ENCODE measurements at places on chromosomes 12 and 14.

- no peak for DNase-seq
Observed at GRCh38 chr14:55707365-55707804, 127.4 kb downstream of the KTN1 start.

GRCh38 chr14:58048219-58048618 lies 103.8 kb downstream of the ARMH4 start:
- no peak for DNase-seq

GRCh38 chr14:30058401-30058800 lies 130.8 kb upstream of the PRKD1 start:
- no peak for DNase-seq

- no peak for DNase-seq
Observed at GRCh38 chr12:121719926-121720414, 7.4 kb downstream of the TMEM120B start.

DNA sequence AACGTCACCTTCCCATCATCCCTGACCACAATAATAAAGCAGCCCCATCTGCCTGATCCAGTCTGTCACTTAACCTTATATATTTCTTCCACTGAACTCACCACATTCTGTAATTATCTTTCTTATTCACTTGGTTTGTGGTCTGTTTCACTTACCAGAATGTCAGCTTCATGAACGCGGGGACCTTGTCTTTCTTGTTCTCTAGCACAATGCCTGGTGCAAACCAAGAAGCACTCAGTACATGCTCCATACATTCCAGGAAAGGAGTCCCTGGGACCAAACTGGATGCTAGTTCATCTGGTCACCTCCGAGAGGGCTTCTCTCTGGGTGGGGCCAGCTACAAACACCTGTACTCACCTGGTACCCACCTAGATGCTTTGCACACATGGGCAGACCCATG lies 17.4 kb upstream of the ANKRD33 start:
- no peak for DNase-seq

- no peak for DNase-seq
Observed at GRCh38 chr14:64841121-64841651, 38.5 kb downstream of the SPTB start.

- DNase-seq: no peak
Observed at GRCh38 chr12:102776041-102776440, 141.0 kb downstream of the PAH start.

DNA sequence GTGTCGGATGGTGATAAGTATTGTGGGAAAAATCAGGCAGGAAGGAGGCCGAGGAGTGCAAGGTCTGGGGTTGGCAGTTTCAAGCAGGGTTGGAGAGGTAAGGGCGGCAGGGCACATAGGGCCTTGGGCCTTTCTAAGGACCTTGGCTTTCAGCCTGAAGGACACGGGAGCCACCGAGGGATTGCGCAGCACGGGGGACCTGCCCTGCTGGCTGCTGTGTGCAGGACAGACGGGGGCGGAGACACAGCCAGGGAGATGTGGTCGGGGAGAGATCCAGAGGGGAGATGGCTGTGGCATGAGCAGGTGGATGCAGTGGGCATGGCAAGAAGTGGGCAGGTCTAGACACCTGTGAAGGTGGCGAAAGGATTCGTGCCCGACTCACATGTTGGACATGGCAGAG lies 14.7 kb downstream of the OTUB2 start:
- no peak for DNase-seq

DNA sequence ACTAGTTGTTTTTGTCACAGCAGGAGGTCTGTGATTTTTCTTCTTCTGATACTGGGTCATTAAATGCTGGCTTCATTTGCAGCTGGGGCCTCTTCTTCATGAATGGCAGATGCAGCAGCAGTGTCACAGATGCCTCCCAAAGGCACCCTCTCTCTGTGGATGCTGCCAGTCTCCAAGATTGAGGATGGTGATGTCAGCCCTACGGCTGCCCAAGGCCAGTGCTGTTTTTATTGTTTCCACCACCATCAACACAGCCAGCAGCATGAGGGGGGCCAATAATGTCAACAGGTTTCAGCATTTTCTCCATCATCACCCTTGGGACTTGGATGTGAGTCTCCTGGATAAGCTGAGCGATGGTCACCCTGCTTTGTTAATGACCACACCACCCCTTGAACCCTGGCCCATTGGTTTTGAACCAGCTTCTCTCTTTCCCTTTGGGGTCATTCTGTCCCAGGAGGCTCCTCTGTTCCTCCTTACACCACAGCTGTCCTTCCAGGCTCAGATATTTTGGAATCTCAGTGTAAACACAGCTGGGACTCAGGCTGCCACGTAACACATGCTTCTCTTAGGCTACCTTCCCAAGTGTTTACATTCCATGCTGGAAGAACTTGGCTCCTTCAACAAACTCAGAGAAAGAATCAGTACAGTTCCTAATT lies 151.7 kb upstream of the DDHD1 start:
- DNase-seq: no peak

GRCh38 chr14:36835128-36835527 lies 173.5 kb downstream of the PAX9 start:
- no peak for DNase-seq

DNA sequence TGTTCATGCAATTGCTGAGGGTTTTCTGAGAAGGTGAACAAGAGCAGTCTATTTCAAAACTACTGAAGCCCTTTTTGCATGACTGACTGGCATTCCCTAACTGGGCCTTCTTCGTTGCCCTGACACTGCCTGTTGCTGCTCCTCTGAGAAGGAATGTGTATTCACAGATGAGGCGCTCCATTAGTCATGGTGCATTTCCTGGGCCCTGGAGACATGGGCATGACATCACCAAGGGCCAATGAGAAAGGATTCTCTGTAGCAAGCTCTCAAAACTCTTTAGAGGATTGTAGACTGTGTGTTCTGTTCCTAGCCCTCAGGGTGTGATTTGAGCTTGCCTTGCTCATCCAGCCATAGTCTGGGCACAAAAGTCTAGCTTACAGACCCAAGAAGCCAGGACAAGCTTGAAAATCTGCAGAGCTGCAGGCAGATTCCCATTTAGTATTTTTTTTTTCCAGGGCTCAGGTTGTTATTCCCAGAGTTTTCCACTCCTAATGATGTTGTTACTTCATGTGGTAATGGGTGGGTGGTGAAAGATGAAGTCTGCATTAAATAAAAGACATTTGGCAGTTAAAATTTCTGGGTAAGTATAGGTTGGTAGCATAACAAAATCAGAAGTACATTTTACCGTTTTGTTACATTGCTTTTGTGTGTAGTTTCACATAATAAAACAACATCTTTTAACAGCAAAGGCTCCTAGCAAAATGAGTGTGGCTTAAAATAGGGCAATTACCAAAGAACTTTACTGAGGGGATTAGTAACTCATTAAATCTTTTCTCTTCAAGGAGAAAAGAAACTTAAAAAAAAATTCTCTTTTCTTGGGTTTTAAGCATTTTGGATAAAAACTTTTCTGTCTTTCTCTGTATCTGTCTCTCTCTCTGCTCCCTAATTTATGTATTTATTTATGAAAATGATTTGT lies 318.4 kb downstream of the RAD51B start:
- peak; percentile 72 for DNase-seq

DNA sequence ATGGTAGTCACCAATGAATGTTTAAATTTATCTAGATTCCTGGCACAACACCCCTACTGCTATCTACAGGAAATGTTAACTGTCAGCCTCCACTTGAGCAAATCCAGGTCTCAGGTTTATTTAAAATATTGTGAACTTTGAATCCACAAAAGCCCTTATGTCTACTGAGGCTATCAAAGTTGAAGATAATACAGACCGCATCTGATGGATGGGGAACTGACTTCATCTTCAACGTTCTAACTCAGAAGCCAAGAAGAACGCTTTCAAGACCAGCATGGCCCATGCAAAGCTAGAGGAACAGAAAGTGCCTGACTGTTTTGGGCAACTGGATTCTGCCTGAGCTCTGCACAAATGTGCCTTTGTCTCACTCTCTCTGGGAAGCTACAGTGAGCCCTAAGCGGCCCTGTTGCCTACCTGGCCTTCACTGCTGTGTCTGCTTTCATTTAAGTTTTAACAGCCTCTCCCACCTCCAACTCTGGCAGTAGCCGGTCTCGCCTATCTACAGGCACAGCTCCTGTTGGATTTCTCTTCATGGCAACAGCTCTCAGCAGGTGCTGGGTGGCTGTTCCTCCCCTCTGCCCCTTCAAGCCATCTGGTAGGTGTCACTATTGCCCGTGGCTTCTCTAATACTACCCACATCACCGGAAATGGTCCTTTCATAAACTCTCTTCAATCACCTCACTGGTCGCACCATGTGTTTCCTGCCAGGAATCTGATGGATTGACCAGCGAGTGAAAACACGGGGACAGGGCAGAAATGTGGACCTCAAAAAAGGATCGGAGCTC lies 112.1 kb upstream of the OVCH1 start:
- DNase-seq: no peak

- DNase-seq: peak; percentile 69
Observed at GRCh38 chr12:58919231-58920101, 838 bp downstream of the LRIG3 start.

GRCh38 chr14:62076825-62077605 lies 314.8 kb downstream of the SNAPC1 start:
- no peak for DNase-seq

DNA sequence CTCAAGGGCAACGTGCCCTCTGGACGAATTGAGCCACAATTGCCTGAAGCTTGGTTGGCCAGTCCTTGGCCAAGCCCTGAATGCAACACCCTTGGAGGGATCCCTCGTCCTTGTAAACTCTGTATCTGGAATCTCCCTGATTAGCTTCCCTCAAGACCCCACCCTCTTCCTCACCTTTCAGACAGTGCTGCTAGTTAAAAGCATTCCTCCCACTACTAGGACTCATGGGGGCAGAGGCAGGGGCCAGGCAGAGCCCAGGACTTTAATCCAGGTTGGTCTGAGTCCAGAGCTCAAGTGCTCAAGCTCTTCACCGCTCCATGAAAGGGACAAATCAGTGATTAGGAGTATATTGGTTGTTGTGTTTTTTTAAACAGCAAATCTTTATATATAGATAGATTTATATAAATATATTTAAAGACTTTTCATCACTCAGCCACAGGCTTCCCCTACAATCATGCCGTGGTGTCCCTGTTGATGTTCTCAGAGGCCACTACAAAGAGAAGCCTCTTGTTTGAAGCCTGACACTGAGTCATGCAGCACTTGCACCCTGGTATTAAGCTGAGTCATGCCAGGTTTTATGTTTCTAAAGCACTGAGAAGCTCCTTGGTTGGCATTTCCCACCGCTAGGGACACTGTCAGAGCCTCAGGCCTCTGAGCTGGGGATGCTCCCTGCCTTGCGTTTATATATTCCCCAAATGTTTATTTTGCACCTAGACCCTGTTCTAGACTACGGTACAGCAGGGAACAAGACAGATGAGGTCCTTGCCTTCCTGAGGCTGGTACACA lies 53.8 kb upstream of the GSC start:
- no peak for DNase-seq

DNA sequence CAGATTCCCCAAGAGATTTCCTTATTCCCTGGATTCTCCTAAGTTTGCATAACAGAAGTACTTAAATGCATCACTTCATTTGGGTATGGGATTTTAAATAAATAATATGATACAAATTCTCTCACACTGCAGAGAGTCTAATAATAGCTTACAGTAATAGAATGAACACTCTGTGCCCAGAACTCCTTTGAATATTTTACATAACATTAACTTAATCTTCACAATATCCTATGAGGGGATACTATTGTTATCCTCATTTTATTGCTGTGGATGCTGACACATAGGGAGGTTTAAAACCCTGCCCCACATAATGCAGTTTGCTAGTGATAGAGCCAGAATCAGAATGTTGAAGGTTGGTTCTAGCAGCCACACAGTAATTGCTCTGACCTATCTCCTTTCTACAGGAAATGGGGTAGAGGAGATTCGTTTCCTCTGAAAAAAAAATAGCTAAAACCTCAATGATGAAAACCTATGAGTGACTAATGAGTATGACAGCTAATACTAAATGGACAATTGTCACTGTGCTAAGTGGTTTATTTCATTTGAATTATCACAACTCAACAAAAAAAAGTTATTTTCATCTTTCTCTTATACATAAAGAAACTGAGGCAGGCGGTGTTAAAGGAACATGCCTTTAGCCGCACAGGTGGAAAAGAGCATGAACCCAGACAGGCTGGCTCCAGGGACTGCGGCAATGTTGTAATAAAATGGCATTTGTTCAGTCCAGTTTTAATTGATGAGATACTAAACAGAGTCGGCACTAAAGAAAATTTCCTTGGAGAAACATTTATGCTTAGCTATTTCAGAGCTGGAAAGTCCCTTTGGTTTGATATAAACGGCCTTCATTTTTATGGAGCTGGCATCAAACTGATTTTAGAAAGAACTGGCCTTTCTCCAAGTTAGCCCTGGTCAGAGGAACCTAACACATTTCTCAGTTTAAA lies 880.9 kb downstream of the NRXN3 start:
- no peak for DNase-seq

GRCh38 chr12:103986829-103987228 lies 21.2 kb downstream of the TDG start:
- DNase-seq: no peak

- no peak for DNase-seq
Observed at GRCh38 chr12:26046906-26047305, 77.9 kb downstream of the BHLHE41 start.

DNA sequence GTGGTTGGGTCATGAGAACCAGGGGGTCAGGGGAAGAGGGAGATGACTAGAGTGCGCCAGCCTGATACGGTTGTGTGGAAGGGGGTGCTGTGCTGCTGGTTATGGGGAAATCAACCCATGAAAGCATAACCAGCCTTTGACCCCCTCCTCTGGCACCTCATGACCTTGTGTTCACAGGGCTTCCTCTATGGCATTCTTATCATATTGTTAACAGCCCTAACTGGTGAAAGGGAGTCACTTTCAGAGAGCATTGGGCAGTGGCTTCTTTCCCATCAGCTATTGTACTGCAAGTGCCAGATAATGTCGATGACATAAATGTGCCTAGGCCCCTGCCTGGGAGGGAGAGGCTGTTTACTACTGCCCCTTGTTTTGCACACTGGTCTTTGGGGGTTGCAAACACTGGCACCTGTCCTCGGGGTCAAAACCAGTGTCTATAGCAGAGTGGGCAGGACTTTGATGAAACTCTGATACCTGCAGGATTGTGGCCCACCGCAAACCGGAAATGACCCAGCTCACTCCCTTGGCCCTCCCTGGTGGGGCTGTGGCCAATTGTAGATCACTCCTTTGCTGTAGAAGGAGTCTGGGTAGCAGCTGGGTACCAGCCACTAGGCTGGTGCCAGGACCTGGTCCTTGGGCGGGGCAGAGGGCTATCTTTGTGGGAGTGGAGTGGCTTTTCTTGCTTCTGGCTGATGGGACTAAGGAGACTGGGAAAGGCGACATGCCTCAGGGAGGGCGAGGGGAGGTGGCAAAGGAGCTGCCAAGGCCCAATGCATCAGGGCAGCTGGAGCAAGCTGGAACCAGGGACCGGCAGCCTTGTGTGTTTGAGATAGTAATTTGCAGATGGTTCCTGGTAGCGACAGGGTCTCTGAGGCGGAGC lies 634 bp upstream of the TMEM63C start:
- DNase-seq: no peak

DNA sequence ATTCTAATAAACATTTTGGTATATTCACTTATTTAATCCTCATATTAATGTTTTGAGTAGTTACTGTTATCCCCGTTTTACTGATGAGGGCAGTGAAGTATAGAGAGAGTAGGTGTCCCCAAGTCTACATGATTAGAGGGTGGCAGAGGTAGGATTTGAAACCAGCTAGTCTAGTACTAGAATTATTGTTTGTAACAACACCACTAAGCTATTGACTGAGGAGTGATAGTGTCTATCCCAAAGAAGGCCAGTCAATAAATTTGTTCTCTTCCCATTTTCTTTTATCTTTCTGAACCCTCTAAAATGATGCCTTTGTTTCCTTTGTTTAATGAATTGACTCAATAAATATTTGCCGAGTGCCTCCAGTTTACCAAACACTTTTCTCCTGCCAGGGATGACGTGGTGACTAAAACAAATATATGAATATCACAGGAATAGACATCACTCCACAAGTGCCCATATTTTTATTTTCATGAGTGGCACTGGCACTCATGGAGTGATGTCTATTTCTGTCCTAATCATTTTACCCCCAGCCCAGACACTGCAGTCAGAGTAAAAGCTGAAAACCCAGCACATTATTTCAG lies 247.5 kb downstream of the SLC16A7 start:
- no peak for DNase-seq
